Ascending aorta (tissue), 2 donors: ENCODE measurements at places on chromosomes 6 and 20.

DNA sequence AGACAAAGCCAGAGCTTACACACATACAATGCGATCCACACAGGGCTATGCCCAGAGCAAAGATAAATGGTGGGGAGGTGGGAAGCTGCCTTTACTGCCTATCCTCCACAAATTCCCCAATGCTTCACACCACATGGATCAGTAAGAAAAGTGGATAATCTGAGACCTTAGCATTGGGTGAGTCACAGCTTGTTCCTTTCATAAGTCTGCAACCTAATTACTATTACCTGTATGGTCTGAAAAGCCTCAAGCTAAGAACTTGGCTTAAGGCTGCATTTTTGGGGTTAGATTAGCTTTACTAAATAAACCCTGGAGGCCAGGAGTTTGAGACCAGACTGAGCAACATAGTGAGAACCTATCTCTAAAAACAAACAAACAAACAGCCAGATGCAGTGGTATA, 66.0 kb upstream of the BTBD3 start:
- H3K4me3 ChIP-seq, result no peak overlapping the region
- H3K27me3 ChIP-seq, result no peaks in the 10 kb centered on the region
- no peak overlapping the region for H3K27ac ChIP-seq
- H3K36me3 ChIP-seq, result no peaks in the 10 kb centered on the region
- no peaks in the 10 kb centered on the region for H3K4me1 ChIP-seq

DNA sequence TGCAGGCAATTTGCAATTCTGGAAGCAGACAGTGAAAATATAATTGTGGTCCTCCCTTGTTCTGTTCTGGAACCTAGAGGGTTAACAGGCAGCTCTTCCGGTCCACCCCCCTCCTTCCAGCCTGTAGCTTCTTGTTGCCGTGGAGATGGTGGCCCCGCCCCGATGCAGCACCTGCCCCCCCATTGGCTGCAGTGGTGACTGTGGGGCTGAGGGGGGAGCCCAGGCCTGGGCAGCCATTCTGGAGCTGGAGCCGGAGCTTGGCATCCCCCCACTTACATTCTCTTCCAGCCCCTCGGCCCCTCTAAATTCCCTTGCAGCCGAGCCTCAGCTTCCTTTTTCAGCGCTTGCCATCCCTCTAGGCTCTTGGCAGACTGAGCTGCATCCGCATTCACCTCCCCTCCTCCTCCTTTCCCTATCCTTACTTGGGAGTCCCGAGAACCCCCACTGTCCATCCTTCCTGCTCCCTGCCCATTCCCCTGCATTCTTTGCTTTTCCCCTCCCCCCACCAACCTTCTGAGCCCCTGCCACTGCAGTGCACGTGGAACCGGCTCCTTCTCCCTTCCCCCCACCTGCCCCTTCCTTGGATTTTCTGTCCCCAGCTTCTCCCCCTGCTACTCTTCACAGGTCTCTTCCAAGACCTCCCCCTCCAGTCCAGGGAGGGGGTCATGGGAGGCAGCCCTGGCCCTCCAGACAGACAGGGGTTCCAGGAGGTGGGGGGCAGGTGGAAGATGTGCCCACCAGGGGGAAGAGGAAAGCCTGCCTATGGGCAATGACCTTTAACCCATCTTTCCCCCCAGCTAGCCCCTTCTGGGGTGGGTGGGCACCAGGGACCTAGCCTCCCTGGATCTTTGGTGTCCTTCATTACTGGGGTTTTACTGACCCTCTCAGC, 11.4 kb downstream of the SYNGAP1 start:
- DNase-seq, result peak; percentile 82
- peak overlapping the region; percentile 36 for H3K27ac ChIP-seq
- no peak overlapping the region for H3K4me3 ChIP-seq
- H3K27me3 ChIP-seq, result no peaks in the 10 kb centered on the region

GRCh38 chr20:32779500-32780211, 17.5 kb downstream of the DNMT3B start:
- no peak for DNase-seq
- no peaks in the 10 kb centered on the region for H3K4me1 ChIP-seq
- no peaks in the 10 kb centered on the region for H3K36me3 ChIP-seq
- no peaks in the 10 kb centered on the region for H3K27me3 ChIP-seq
- no peak overlapping the region for H3K27ac ChIP-seq

DNA sequence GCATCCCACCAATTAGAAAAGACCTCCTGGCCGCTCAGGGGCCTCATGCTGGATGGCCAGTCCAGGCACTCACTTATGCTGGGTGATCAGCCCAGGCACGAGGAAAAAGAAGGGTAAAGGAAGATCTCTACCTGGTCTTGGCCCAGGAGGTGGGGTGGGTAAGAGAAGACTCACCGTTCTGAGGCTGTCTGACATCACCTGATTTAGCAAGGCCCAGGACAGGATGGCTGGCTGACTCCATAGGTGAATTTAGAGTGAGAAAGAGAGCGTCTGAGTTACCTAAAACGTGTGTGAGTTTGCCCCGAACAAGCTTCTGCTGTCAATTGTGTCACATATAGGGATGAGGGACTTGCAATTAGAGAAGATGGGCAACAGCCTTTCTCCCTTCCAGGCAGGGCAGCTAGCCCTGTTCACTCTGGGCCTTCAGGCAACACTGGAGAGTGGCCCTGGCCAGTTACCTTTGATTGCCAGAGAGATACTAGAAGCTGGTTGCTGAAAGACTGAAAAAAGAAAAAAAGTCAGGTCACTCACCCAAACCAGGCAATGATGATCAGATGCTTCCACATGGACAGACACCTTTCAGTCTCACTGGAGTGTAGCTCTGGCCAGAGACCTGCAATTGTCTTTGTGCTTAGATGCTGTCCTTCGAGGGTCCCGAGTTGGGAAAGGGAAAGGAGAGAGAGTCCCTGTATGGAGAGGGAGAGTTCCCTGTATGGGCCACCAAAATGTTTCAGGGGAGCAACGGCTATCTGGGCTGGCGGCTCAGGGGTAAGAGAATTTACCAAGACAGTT, 35.7 kb upstream of the IER3 start:
- H3K4me3 ChIP-seq, result peak overlapping the region; percentile 6
- DNase-seq, result no peak

DNA sequence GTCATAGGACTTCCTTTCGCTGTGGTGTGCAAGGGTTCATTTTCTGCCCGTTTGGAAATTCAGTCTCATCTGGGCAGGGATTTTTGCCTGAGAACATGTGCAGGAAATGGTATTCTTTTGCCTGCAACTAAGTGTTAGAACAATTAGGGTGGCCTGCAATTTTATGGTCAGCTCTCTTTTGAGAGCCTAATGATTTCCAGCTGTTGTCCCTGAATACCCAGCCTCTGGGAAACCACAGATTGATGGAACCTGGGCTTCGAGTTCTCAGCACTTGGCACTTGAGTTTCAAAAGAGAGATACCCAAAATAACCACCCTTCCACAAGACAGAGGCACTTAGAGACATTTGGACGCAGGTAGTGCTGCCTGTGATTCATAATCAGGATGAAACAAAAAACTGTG, 217.2 kb upstream of the FOXA2 start:
- H3K4me3 ChIP-seq, result no peak overlapping the region
- H3K4me1 ChIP-seq, result no peaks in the 10 kb centered on the region
- H3K27ac ChIP-seq, result no peak overlapping the region
- no peak for DNase-seq
- H3K27me3 ChIP-seq, result no peaks in the 10 kb centered on the region

DNA sequence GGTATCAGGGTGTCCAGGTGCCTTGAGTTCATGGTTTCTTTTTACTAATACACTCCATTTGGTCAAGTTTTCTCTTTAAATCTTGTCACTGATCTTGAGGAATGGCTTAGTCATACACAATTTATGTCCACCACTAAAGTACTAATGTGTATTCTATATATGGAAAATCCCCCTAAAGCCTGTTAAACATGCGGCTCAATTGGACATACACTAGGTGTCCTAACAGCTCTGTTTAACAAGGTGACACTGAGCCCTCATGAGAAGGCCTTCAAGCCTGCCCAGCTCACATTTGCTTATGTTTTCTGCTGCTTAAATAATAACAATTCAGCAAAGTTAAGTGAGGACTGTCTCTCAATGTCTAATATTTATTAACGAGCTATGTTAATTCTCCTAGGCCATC, 31.5 kb downstream of the PDE7B start:
- no peaks in the 10 kb centered on the region for H3K27me3 ChIP-seq
- H3K4me1 ChIP-seq, result no peaks in the 10 kb centered on the region
- H3K36me3 ChIP-seq, result no peaks in the 10 kb centered on the region
- DNase-seq, result no peak
- no peak overlapping the region for H3K4me3 ChIP-seq

- DNase-seq, result peak; percentile 72
- H3K27me3 ChIP-seq, result no peaks in the 10 kb centered on the region
- H3K36me3 ChIP-seq, result no peaks in the 10 kb centered on the region
- peak overlapping the region; percentile 89 for H3K27ac ChIP-seq
- H3K4me1 ChIP-seq, result no peaks in the 10 kb centered on the region
These were observed 661 bp downstream of the LCA5 start for GRCh38 chr6:79536585-79536953.

- no peaks in the 10 kb centered on the region for H3K27me3 ChIP-seq
- H3K4me3 ChIP-seq, result no peak overlapping the region
- no peaks in the 10 kb centered on the region for H3K4me1 ChIP-seq
- no peaks in the 10 kb centered on the region for H3K36me3 ChIP-seq
- no peak for DNase-seq
These were observed 2.1 kb upstream of the TNFAIP3 start for GRCh38 chr6:137864812-137865508.
